ENCODE measurements at places on chromosomes 7 and 10.

DNA sequence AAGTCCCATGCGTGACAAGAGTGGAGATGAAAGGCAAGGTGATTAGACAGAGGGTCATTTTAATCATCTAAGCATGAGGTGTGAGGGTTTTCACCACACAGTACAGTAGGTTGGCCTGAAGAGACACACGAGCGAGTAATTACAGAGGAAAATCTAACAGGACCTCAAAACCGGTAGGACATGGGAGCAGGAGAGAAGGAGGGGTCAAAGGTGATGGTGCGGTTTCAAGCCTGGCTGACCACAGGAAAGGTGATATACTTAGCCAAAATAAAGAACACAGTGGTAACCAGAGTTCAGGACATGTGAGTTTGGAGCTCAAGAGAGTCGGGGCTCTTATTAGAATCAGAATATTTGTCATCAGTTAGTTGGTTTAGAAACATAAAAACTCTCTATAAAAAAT, 20.0 kb downstream of the GLI3 start:
- no peak for DNase-seq

GRCh38 chr7:32579776-32580175, 84.5 kb downstream of the AVL9 start:
- DNase-seq, result no peak

GRCh38 chr10:99451499-99451788, 21.0 kb upstream of the GOT1 start:
- DNase-seq, result no peak

GRCh38 chr7:1225441-1226185, 7.1 kb upstream of the UNCX start:
- peak; percentile 25 for DNase-seq

DNA sequence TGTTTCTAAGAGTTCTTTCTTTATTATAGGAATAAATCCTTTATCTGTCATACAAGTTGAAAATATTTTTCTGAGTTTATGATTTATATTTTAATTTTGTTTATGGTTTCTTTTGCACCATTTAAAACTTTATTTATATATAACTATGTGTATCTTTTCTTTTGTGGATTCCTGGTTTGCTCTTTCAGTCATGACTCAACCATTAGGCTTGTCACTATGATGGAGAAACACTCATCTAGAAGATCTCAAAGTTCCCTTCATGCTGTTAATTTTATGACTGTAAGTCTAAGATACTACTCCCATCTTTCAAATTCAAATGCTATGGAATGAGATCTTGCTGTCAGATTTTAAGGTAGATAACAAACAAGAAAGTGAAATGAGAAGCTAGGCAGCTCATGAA, 199.5 kb downstream of the INHBA start:
- DNase-seq, result no peak

DNA sequence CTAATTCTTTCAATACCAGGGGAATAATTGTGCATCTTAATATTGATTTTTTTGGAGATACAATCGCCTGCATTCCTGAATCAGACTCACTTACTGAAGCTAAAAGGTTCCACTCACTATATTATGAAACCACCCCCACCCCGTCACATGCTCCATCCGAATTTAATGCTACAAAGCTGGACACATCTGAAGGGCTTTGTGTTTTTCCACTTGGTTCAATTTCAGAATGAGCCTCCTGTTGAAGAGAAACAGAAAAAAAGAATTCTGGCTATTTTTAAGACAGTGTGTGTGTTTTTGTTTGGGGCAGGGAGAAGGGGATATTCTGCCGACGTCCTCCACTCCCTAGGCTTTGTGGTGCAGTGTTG, 165.5 kb upstream of the TBX20 start:
- no peak for DNase-seq

DNA sequence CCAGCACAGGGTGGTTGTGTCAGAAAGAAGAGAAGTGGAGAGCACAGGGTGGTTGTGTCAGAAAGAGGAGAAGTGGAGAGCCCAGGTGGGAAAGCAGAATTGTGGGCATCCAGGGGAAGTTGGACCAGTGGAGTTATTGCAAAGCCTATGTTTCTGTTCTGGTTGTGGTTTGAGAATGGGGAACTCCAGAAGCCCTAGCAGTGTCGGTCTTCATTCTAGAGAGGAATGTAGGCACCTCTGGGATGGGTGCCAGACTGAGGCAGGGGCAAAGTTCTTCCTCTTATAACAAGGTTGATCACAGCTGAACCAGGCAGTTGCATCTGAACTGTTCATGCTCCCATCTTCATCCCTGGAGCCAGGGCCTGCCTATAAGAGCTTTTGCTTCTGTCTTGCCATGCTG, 954 bp downstream of the FSCN3 start:
- peak; percentile 4 for DNase-seq

- DNase-seq, result no peak
Measured at GRCh38 chr7:31873816-31874597, 187.0 kb downstream of the PPP1R17 start.

DNA sequence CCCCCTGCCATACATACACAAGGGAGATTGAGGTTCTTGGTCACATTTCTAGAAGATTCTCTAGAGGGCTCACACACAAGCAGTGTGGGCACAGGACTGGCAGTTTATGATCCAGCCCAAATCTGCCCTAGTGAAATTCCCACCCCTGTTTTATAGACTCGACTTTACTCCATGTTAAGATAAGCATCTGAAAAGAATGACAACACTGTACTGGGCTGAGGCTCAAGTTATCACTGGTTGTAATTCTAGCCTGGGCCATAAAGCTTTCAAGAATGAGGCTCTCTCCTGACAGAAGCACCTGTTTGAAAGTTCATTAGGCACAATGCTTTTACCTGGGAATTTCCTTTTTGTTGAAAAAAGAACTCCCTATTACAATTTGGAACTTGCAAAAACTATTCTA, 195.6 kb upstream of the GLI3 start:
- no peak for DNase-seq

All from hypothalamus (tissue), 51 donors.